ENCODE measurements at places on chromosomes 13 and 19.

DNA sequence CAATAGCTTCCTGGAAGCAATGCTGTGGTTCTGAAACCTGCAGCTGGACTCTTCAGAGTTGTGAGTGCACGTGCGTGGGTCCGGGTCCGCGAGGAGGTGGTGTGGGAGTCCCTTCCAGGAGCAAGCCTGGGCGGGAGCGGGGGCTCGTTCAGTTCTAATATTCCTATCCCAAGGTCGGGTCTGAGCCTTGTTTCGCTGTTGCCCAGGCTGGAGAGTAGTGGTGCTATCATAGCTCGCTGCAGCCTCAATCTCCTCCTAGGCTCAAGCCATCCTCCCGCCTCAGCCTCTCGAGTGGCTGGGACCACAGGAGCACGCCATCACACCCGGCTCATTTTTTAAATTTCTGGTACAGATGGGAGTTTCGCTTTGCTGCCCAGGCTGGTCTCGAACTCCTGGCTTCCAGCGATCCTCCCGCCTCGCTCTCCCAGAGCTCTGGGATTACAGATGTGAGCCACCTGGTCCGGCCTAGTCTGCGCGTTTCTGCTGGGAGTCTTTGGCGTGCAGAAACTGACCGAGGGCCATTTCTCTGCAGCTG lies 625 bp downstream of the ZFP82 start:
- no peak for DNase-seq

- no peak for DNase-seq
These were observed 3.5 kb upstream of the S1PR5 start for GRCh38 chr19:10520652-10521318.

DNA sequence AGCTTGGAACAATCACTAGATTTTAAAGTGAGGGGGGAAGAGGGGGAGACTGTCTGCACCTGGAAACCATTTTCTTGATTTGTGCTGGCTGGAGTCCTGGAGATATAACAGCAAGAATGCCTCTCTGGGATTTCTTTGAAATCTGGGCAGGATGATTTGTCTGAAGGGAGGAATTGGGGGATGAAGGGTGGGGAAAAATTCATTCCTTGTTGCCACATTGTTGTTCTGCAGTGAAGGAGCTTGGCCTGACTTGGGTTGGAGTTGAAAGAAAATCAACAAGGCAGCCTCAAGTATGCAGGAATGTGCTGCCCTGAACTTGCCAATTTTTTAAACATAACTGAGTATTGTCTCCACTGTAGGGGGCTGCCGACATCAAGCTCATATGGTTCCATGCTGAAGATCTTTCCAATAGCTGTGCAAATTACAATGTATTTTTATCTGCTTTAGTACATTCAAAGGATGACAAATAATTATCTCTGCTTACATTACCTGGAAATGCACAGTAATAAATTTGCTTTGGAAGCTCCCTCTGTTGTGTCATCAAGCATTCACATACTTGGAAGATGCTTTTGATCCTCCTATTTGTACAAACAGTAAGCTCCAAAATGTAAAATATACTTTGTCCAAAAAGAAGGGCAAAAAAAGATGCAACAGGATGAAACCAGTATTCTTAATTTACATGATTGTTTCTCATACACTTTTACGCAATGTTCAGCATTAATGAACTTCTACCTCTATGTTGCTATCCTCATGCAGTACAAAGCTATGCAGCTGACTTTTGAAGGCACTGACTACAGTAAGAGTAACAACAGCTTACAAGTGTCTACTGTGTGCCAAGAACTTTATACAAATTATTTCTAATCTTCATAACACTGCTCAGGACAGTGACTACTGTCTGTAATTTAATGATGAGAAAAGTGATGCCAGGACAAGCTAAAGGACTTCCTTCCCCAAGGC lies 627.9 kb upstream of the KLF12 start:
- peak; percentile 53 for DNase-seq

DNA sequence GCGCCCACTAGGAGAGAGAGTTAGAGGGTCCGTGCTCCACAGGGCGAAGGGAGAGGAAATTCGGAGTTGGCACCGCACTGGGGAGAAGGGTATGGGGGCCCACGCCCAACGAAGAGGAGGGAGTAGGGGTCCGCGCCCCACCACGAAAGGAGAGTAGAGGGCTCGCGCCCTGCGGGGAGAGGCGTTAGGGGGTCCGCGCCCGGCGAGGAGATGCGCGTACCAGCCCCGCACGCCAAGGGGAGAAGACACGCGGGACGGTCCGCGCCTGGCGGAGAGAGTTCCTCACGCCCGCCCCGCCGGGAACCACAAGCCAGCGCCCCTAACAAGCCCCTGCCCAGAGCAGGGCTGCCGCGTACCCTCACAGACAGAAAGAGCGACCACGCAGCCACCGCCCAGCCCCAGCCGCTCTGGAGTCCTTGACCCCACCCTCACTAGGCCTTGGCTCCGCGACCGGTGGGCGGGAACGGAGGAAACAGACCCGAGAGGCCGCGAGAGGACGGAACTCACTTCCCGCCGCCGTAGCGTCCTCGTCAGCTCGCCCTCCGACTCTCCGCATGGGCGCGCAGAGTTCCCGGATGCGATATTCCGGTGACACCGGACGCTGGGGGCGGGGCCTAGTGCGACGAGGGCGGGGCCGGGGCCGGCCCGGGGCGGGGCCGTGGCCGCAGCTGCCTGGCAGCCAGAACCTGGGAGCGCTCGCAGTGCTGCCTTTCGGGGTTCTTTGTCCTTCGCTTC lies 20.0 kb upstream of the ZSCAN18 start:
- DNase-seq, result no peak

DNA sequence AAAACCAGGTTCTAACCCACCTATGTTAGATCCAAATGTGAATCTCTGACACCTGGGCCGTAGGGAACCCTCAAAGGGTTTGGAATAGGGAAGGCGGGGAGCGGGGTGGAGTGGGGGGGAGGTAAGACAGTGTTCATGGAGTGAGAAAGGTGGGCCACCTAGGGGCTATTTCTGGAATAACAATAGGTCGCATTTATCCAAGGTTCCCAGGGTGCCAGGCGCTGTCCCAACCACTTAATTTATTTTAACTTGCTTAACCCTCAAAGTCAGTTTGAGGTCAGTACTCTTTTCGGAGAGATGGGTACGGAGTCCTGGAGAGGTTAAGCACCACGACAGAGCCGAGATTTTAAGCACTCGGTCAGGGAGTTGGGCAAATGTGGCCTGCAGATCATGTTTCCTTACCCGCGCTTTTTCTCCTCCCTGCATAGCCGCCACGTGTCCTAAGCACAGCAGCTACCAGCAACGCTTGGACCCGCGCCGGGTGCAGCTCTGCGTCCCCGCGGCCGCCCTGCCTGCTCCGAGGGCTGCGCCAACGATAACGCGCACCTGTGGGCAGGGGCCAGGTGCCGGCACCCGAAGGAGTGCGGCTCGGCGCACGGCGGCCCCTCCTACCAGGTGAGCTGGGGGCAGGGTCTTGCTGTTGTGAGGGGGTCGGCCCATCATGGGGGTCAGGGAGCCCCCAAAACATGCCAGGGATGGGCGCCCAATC lies 25.0 kb upstream of the FXYD3 start:
- peak; percentile 84 for DNase-seq

GRCh38 chr13:50130123-50130946 lies 115.1 kb downstream of the KCNRG start:
- DNase-seq, result peak; percentile 68

- DNase-seq, result no peak
These were observed 8.4 kb upstream of the SUPT20H start for GRCh38 chr13:37067874-37068273.

- DNase-seq, result no peak
These were observed 22.5 kb downstream of the GATAD2A start for GRCh38 chr19:19427944-19428343.

DNA sequence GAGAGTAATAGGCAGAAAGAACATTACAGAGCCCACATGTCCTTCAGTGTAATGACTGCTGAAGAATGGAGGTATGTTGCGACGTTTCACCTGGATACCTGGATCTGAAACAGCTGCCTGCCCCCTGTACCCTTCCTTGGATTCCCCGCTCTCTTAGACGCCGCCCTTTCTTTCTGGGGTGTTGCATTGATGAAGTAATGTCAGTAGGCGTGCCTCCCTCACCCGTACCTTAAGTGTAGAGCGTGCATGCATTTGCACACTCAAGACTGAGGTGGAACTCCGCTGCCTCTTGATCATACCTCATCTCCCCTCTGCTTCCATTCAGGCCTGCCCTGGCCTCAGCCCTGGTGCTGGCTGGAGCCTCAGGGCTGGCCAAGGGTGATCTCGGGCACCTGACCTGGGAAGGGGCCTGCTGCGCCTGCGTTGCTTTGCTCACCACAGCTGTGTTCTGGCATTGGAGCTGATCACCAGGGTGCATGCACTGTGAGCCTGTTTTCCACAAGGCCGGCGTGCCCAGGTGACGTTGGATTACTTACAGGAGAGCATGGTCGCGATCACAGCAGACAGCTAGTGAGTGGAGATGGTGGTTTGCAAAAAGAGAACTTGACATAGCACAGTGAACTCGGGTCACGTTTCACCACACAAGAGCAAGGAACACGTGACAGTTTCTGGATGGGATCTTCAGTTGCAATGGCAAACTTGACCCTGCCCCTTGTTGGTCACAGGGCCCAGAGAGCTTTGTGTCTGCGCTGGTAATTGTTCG lies 99.0 kb downstream of the ARHGEF7 start:
- no peak for DNase-seq

Data from AG20443 (cell line).